ENCODE measurements at places on chromosomes 6 and 20.

GRCh38 chr6:84772428-84773132, 8.2 kb upstream of the TBX18 start:
- no peak for DNase-seq

DNA sequence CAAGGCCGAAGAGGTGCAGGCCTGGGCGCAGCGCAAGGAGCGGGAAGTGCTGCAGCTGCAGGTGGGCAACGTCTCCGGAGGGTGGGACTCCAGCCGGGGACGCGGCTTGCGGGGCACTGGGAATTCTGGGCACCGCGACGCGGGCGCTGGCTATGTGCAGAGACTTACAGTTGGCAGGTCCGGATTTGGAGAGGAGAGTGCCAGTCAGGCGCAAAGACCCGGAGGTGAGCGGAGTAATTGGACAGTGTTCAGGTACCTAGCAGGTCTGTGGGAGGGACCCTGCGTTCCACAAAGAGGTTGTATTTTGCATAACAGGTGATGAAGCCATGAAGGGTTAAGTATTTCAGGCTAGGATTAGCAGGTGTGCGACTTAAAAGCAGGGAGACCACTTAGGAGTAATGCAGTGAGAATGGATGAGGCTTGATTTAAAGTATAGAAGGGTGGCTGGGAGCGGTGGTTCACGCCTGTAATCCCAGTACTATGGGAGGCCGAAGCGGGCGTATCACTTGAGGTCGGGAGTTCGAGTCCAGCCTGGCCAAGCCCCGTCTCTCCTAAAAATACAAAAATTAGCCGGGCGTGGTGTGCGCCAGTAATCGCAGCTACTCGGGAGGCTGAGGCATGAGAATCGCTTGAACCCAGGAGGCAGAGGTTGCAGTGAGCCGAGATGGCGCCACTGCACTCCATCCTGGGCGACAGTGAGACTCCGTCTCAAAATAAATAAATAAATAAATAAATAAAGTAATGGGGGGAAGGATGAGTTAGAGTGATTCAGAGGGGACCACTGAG, 1.0 kb downstream of the MRPS26 start:
- peak; percentile 42 for DNase-seq

- peak; percentile 45 for DNase-seq
Measured at GRCh38 chr6:151110576-151110905, 129.2 kb upstream of the AKAP12 start.

DNA sequence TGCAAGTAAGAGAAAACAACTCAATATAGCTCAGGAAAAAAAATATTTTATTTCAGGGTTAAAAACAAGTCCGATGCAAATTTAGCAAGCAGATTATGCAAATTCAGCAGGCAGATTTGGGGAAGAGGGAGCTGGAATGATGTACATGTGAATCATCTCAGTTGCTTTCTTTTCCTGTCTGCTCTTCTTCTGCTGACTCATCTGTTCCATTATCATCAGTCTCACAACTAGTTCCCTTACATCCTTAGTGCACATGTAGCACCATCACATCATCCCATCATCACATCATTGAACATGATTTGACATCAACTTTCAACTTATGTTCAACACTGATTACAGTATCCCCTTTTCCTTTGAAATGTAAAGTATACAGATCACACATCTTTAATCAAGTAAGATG, 11.5 kb upstream of the DEFB113 start:
- no peak for DNase-seq

DNA sequence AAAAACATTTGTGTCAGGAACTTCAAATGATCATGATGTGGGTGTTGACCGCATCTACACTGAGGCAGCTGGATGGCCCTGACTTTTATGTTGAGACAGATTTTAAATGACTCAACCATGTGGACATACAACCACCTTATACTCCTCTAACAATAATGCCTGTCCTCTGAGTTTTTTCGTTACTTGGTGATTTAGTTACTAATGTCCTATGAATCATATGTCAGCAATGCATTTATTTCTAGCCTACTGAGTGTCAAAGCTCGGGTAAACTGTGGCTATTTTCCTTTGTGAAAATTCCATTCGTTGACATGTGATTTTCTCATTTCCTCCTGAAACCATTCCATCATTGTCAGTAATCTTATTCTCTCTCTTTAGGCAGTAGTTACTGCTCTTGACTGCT, 38.9 kb upstream of the NKX2-4 start:
- DNase-seq = no peak

- DNase-seq = no peak
Measured at GRCh38 chr6:143743301-143744166, 65.8 kb downstream of the PHACTR2 start.

DNA sequence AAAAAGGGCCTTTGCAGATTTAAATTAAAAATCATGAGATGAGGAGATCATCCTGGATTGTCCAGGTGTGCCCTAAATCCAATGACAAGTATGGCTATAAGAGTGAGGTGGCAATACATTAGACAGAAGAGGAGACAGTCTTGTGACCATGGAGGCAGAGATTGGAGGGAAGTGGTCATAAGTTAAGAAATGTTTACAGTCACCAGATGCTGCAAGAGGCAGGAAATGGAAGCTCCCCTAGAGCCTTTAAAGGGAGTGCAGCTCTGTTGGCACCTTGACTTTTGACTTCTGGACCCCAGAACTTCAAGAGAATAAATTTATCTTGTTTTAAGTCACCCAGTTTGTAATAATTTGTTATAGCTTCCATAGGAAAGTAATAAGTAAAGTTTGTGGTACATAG, 61.1 kb downstream of the HMGN3 start:
- DNase-seq = no peak

- DNase-seq = no peak
Measured at GRCh38 chr6:7540595-7540994, 876 bp upstream of the DSP start.

GRCh38 chr6:25511376-25511775, 140.6 kb upstream of the SCGN start:
- DNase-seq = no peak

DNA sequence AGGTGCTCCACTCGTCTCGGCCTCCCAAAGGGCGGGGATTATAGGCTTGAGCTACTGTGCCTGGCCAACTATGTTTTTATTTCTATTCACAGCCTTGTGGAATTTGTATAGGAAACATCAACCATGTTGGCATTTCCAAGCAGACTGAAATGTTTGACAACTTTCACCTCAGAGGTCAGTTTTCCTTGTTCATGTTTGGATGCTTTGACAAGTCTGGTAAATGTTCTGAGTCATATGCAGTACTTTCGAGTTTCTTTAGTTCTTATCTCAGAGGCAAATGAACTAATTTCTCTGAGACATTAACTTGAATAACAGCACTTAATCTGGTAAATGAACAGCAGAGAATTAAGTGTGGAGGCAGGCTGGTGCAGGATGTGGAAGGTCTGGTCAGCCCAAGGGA, 373.4 kb upstream of the SYNCRIP start:
- no peak for DNase-seq

- DNase-seq = no peak
Measured at GRCh38 chr20:49659056-49659455, 54.6 kb downstream of the B4GALT5 start.

DNA sequence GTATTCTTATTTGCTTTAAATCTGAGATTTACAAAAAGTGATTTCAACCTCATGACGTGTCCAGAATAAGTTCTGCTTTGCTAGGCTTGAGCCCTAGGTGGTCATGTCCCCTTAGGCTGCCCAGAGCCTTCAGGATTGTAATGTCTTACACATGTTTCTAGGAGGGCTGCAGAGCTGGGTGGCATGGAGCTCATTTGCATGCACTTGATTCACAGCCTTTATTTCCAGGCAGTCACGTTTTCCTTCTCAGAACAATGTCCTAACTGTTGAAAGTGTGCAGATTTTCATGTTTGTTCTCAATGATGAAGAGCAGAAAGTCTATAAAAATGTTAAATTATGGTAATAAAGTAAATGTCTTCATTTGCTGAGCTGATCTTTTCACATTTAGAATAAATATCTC, 448.6 kb upstream of the SOX4 start:
- DNase-seq = no peak

- no peak for DNase-seq
Measured at GRCh38 chr20:48451401-48451800, 376.4 kb downstream of the PREX1 start.

- peak; percentile 58 for DNase-seq
Measured at GRCh38 chr20:17936761-17937732, 31.5 kb downstream of the SNX5 start.

DNA sequence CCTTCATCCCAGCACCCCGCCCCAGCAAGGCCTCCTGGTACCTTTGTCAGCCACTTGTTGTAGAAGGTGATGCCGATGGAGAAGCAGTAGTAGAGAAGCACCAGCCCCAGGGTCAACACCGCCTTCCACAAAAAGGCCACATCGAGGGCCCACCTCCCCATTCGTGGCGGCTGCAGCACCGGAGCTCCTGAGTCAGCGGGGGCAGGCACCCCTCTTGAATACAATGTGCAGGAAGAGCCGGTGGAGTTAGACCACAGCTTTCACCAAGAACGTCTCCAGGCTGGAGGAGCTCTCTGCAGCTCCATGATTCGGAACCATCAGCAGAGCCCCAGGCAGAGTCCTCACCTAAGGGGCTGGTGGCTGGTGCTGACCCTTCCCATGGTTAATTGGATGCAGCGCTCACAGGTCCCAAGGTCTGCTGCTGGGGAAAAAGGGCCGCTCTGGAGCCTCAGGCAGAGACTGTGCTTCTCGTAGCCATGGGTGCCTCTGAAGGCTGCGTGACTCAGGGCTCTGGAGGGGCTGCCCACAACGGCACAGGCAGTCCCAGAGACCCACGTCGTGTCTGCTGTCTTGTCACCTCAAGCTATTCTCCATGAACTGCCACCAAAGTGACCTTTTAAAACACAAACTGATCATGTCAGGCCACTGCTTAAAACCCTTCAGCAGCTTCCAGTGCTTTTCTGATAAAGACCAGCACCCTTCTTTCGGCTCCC, 47.9 kb downstream of the ELMO2 start:
- DNase-seq = no peak

DNA sequence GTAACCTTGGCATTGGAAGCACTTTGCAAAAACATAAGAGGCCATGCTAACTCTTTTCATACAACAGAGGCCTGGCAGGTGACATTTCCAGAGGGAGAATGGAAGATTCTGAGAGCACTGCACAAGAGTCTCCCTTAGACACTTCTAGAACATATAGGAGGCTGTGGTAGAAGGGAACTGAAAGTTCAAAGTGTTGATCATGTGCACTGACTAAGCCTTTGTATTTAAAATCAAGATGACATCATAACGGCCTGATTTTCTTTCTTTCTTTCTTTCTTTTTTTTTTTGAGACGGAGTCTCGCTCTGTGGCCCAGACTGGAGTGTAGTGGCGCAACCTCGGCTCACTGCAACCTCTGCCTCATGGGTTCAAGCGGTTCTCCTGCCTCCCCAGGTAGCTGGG, 26.8 kb upstream of the DNAAF9 start:
- no peak for DNase-seq

- DNase-seq = no peak
Measured at GRCh38 chr6:33071569-33071968, 1.9 kb downstream of the HLA-DPA1 start.

DNA sequence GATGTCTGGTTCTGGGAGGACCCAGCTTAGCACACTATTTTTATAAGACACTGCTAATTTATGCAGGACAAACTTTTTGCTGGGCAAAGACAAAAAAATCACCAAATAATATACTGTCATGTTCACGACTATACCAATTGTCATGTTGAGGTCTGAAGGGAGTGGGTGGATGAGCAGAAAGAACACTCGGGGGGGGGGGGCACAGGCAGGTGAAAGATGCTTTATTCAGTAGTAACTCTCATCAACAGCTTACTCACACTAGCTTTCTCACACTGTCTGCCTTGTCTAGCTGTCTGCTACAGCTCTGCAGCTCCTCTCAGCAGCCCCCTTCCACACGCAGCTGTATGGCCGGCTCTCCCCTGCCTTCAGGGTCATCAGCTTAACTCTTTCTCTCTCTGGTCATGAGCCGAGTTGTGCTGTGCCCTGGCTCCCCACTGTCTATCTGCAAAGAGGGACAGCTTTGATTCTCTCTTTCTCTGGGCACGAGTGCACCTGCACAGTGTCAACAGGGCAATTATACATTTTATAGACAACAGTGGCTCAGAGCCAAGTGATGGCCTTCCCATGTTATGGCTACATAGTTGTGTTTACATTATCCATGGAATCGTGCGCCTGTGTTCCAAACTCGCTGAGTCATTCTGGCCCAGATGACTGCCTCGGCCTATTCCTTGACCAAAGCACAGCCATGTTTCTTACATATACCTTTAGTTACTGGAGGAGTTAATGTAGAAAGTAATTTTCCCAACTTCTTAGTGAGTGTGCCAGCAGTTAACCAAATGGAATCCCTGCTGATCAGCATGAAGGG, 187.7 kb upstream of the PRSS16 start:
- peak; percentile 69 for DNase-seq

DNA sequence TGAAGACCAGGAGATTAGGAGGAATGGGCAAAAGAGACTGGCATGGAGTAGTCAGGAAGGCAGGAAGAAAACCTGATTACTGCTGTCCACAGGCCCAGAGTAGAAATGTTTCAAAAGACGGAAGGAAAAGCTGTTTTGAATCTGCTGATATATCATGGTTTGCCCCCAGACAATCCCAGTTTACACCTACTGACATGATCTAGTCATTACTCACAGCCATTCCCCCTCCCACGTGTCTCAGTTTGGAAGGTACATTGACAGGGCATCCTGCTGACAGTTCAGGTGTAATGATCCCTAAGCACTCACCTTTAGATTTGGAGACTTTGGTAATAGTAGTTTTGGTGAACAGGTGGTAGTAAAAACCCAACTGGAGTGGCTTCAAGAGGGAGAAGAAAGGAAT, 9.8 kb upstream of the TXNDC5 start:
- DNase-seq = no peak

DNA sequence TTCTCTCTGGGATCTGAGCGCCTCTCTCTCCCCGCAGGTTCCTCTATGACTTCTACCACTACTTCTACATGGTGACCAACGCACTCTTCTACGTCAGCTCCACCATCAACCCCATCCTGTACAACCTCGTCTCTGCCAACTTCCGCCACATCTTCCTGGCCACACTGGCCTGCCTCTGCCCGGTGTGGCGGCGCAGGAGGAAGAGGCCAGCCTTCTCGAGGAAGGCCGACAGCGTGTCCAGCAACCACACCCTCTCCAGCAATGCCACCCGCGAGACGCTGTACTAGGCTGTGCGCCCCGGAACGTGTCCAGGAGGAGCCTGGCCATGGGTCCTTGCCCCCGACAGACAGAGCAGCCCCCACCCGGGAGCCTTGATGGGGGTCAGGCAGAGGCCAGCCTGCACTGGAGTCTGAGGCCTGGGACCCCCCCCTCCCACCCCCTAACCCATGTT, 36.3 kb upstream of the MRGBP start:
- DNase-seq = no peak

GRCh38 chr6:118313762-118314161, 234.3 kb upstream of the PLN start:
- DNase-seq = peak; percentile 12

DNA sequence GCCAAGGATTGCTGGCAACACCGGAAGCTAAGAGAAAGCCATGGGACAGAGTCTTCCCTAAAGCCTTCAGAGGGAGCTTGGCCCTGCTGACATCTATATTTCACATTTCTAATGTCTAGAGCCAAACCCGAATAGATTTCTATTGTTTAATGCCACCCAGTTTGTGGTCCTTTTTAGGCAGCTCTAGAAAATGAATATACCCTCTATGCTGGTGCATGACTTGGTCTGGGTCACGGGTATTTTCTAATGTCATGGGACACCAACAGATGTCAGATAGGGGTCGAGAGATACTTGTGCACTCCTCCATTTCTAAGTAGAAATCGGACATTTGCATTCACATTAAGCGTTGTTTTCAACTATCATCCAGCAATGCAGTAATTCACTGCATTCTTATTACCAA, 37.0 kb upstream of the SOX4 start:
- DNase-seq = no peak

- no peak for DNase-seq
Measured at GRCh38 chr20:51528263-51529027, 14.1 kb downstream of the NFATC2 start.
